ENCODE measurements at places on chromosomes 5 and 9.
A peak's percentile ranks its signal among the peaks of the same experiment; 100 is the strongest.

DNA sequence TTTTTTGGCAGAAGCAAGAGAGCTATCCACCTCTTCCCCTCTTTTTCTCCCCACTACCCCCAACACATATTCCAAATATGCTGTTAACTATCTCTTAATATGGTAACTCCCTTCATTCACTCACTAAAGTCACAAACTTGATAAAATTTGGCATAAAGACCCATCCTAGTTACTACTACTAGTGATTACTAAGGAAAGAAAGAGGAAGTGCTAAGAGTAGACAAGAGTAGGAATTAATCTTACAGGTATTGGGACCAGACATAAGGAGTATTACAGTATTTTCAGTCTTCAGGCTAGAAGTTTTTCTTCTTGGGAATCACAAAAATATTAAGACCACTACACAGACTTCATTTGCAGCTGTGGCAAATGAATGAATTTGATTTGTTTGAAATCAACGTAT is 2.2 kb downstream of the ADAMTS6 start:
- no peak for DNase-seq

DNA sequence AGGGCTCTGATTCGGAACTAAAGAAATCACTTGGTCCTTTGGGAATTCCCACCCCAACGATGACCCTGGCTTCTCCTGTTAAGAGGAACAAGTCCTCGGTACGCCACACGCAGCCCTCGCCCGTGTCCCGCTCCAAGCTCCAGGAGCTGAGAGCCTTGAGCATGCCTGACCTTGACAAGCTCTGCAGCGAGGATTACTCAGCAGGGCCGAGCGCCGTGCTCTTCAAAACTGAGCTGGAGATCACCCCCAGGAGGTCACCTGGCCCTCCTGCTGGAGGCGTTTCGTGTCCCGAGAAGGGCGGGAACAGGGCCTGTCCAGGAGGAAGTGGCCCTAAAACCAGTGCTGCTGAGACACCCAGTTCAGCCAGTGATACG is 83.4 kb downstream of the GOLPH3 start:
- no peak for DNase-seq

DNA sequence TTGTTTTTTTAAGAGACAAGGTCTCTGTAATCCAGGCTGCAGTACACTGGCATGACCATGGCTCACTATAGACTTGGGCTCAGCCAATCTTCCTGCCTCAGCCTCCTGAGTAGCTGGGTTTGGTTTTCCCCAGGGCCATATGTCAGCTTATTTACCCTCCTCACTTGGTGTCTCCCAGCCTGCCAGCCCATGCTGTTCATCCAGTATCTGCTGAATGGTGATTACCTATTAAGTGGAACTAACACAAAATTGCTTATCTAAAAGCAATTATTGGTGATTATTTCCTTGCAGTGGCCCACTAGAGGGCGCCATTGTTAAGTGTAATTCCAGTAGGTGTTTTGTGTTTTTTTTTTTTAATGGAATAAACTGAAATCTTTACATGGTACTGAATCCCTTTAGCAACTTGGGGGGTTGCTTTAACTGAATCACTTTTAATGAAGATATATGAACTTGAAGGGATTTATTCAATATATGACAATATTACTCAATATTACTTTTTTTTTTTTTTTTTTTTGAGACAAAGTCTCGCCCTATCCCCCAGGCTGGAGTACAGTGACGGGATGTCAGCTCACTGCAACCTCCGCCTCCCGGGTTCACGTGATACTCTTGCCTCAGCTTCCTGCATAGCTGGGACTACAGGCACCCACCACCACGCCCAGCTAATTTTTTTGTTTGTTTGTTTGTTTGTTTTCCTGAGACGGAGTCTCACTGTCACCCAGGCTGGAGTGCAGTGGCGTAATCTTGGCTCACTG is 13.8 kb downstream of the EXOSC2 start:
- DNase-seq, result peak; percentile 3

DNA sequence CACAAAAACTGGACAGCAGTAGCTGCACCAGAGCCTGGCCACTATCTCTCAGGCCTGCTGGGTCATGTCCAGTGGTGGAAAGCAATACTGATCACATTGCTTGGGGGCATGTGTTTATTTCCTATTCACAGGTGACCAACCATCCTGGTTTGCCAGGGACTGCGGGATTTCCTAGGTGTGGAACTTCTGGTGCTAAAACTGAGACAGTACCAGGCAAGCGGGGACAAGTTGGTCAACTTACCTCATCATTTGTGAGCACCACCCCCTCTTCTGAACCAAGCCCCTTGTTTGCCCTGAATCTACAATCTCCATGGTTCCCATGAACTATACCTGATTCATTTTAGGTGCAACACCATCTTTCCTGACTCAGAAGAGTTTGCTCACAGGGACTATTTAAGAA is 81.3 kb downstream of the TNC start:
- no peak for DNase-seq

DNA sequence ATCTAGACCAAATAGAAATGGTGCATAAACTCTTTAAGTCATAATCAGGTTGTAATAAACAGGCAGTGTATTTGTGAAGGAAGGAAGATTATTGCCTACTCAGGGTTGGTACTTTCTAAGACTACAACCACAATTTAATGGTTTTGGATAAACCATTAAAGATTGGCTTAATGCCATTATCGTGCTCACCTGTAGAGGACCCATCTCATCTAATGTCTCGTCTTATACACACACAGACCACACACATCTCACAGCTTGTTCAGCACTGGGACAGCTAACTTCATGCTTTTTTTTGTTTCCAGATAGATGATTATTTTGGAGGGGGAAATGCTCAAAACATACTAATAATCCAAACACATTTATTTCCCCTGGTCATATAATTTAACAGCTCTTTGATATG is 175.7 kb upstream of the SLC12A2 start:
- DNase-seq, result no peak

GRCh38 chr5:78519198-78519941 is 129.2 kb downstream of the LHFPL2 start:
- DNase-seq, result no peak

- DNase-seq, result no peak
Measured at GRCh38 chr5:63131626-63132285, 553.1 kb downstream of the LRRC70 start.

DNA sequence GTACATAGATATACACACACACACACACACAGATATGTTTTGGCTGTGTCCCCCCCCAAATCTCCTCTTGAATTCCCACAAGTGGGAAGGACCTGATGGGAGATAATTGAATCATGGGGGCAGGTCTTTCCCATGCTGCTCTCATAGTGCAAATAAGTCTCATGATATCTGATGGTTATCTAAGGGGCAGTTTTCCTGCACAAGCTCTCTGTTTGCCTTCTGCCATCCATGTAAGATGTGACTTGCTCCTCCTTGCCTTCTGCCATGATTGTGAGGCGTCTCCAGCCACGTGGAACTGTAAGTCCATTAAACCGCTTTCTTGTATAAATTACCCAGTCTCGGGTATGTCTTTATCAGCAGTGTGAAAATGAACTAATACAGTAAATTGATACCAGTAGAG is 15.9 kb upstream of the ALDOB start:
- DNase-seq, result no peak

DNA sequence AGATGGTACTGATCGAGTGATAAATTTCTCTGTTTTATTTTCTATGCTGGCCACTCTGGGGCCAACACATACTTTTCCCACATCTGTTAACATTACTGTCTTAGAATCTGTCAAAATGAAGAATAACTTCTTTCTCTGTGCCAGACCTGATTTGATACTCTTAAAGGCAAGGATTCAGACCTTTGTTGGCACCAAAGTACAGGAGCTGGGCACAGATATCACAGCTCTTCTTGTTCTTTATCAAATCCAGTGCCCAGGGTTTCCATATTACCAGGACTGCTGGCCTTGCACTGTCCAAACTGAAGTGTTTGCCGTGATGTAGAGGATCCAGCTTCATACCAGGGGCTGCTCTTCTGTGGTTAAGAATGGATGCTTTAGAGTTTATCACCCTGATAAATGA is 20.9 kb downstream of the ZNF474 start:
- DNase-seq, result no peak

GRCh38 chr5:114101153-114101552 is 260.7 kb upstream of the KCNN2 start:
- DNase-seq, result no peak
